ENCODE measurements at places on chromosomes 1 and 21. TPM values are rescaled to one million over a fixed set of nuclear protein-coding genes. Genes with fewer than 3 reads are reported as not detected.
A peak's percentile ranks its signal among the peaks of the same experiment; 100 is the strongest.

- DNase-seq, result peak; percentile 61
Measured at GRCh38 chr21:43866659-43867331, 1.8 kb downstream of the AGPAT3 start.

GRCh38 chr1:5562769-5563168 lies 429.5 kb downstream of the NPHP4 start:
- DNase-seq, result no peak

DNA sequence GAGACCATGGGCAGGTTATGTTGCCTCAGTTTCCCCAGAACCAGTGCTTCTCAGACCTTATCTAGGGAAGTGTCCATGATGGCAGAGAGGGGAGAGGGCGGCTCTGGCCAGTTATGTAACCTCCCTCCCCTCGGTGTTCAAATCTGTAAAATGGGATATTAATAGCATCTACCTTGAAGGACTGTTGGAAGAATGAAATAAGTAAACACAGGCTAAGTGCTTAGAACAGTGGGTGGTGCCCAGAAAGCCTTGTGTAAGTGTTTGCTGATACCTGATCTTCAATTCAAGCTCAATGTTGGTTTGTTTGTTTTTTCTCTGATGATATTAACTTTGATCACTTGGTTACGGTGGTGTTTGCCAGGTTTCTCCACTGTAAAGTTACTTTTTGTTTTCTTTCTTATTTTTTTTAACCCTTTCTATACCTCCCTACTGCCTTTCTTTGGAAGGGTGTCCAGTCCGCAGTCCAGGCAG lies 34.9 kb downstream of the EPHA2 start:
- DNase-seq, result no peak

RIIAD1 gene
- 4.0 TPM for polyA plus RNA-seq

Data from kidney (tissue), 22 donors.